ENCODE measurements at places on chromosomes 4 and X.

DNA sequence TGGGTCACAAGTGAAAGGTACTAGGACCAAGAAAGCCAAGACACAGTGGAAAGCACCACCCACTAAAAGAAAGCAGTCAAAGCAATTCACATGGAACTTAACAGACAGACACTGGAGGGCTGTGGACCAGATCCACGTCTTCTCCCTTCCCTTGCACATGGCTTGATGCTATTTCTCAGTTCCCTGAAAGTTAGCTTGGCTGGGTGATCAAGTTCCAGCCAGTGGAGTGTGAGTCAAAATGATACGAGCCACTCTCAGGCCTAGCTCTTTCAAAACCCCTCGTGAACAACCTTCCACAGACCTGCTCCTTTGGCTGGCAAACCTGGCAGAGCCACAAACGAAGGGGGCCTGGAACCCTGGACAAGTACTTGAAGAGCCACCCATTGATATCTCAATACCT is 52.0 kb downstream of the RELL1 start:
- DNase-seq = no peak

DNA sequence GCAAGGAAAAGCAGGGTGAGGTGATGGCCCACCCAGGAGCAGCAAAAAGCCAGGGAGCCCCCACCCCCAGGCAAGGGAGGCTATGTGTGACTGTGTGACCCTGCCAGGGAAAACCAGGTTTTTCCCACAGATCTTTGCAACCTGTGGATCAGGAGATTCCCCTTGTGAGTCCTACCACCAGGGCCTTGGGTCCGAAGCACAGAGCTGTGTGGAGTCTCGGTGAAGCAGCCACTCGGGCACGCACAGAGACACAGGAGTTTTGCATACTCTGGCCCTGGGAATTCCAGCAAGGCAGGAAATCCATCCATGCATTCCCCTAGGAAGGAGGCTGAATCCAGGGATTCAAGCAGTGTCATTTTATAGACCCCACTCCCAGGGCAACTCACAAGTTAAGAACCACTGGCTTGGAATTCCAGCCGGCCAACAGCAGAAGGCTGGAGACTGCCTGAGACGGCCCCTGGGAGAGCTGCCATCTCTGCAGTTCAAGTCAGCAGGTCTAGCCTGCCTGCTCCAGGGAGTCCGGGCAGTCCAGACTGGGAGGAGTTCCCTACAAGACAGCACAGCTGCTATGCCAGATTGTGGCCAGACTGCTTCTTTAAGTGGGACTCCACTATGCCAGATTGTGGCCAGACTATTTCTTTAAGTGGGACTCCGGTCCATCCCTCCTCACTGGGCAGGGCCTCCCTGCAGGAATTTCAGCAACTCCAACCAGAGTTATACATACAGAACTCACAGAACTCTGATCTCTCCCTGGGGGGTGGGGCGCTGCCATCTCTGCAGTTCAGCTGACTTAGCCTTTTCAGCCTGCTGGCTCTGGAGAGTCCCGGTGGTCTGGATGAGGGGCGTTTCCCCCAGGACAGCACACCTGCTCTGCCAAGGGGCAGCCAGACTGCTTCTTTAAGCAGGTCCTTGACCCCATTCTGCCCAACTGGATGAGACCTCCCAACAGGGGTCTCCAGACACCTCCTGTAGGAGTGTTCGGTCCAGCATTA is 85.1 kb upstream of the ADAD1 start:
- no peak for DNase-seq

DNA sequence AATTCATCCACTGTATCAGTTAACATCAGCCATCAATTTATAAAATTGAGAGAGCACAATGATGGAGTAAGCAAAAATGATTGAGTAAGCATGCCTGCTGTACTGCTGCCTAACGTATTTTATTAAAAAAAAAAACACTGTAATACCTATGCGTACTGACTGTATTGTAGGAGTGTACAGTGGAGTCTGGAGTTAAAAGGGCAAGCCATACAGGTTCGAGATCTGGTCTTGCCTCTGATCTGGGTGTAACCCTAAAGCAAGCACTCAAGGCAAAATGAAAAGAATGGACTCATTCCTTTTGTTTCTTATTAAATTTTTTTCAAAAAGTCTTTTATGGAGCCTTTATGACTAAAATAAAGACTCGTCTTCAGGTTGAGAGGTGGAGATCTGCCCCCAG is 894.2 kb upstream of the INTU start:
- DNase-seq = no peak

DNA sequence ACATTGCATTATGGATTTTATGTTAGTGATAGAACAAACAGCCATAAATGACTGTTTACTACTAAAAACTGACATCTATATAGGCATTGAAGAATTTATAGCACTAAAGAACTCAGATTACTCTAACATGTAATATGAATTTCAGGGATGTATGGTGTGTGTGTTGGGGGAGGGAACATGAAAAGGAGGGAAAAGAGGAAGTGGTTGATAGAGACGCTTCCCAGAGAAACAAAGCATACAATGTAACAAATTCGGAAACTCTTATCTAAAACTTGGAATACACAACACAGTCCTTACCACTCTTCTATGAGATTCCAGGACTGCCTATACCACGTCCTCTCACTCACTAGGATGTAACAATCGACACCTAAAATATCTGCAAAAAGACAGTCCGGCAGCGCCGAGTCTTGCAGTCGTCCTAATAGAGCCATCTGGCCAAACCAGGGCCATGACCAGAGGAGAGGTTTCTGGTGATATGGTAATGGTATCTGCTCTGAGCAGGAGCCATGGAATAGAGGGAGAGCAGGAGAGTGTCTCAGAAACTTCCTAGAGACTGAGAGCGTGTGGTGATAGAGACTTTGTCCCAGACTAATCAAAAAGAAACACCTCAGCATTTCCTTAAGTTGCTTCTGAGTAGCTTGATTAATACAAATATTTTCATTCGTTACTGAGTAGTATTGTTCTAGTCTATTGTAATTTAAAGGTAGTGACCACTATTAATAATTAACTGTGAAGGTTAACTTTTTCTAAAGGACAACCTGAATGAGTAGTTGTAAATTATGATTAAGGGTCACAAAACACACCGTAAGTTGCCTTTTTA is 251.9 kb upstream of the ETNPPL start:
- DNase-seq = no peak

Data from stimulated activated CD4-positive, alpha-beta T cell treated with anti-CD3 and anti-CD28 coated beads, Interleukin-15, amount 100 ng/mL, for 24 hours (primary cell).